ENCODE measurements at places on chromosomes 13 and 19.

DNA sequence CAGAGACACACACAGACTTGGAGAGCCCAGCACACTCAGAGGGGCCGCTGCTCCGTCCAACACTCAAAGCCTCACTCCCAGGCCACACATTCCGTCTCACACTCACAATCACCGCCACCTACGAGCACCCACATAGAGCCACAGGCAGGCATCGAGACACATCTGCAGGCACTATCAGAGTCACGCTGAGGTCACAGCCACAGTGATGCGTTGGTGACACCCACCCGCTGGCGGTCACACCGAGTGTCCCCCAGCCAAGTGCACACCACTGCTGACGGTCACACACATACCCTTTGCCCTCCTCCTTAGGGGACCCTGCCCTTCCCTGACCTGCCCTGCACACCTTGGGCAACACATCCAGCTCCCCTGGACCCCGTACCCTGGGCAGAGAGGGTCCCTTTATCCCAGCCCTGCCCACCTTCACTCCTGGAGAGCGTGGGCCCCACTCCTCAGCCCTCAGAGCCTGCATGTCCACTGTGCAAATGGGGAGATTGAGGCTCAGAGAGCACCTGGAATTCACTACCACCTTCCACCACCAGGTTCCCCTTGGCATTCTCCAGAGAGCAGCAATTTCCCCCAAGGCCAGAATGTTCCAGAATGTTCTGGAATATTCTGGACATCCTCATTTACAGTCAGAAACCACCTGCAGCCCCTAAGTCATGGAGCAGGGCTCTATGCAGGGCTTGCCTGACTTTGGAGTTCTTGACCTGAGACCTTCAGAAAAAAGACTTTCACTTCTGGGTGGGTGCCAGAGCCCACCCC is 5.4 kb downstream of the FUT5 start:
- DNase-seq: no peak

DNA sequence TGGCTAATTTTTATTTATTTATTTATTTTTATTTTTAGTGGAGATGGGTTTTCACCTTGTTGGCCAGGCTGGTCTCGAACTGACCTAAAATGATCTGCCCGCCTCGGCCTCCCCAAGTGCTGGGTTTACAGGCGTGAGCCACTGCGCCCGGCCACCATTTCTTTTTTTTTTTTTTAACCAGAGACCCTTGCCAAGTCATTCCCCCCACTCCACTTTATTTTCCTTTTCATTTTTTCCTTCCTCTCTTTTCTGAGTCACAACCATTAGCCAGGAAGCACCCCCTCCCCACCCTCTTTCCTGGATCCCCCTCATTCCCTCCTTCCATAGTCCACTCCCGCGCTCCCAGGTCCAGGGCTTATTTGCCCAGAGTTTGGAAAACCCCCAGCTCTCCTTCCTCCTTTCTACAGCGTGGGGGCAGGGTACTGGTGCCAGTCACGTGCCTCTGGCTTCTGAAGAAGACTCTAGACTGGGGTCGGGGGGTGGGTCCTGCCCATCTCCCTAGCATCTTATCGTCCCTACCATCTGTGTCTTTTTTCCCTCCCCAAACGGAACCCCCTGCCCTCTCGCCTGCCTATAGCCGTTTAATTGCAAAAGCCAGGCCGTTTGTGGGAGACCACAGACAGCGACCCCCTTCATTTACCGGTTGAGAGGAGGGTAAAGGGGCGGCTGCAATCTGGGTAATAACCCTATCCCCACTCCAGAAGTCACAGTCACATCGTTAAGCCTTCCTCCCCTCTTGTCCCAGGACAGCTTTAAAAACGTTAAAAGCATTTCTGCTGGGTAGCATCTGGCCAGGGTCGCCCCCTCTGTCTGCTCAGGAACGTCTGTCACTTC is 1.1 kb upstream of the CALR start:
- no peak for DNase-seq

DNA sequence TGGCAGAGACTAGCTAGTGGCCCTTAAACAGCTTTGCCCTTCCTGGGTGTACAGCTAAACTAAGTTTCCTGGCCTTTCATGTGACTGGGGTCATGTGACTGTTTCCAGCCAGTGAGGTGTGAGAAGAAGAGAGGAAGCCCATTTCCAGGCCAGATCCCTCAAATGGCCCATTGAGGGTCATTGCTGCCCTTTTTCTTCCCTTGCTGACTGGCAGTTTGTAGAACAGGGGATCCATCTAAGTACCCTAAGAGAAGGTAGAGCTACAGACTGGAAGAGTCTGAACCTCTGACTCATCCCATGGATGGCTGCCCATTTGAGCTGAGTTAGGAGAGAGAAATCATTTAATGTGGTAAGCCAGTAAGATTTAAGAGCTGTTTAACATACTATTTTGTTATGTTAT is 2.8 kb downstream of the SWSAP1 start:
- no peak for DNase-seq

DNA sequence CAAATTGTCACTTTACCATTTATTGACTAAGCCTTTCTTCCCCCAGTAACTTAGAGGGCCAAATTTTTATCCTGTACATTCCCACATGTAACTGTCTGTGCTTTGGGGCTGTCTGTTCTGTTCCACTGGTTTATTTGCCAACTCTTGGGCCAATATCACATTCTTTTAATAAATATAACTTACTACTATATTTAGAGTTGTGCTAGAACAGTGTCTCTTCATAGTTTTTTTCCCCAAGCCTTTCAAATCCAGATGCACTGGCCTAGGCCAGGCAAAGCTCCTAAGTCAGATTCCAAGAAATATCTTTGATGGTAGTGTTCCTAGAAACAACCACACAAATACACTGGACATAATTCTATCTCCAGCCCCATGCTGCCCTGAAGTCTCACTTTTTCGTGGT is 16.0 kb upstream of the CEBPG start:
- DNase-seq: no peak

- no peak for DNase-seq
Measured at GRCh38 chr13:113804703-113805430, 45.8 kb downstream of the TMEM255B start.

DNA sequence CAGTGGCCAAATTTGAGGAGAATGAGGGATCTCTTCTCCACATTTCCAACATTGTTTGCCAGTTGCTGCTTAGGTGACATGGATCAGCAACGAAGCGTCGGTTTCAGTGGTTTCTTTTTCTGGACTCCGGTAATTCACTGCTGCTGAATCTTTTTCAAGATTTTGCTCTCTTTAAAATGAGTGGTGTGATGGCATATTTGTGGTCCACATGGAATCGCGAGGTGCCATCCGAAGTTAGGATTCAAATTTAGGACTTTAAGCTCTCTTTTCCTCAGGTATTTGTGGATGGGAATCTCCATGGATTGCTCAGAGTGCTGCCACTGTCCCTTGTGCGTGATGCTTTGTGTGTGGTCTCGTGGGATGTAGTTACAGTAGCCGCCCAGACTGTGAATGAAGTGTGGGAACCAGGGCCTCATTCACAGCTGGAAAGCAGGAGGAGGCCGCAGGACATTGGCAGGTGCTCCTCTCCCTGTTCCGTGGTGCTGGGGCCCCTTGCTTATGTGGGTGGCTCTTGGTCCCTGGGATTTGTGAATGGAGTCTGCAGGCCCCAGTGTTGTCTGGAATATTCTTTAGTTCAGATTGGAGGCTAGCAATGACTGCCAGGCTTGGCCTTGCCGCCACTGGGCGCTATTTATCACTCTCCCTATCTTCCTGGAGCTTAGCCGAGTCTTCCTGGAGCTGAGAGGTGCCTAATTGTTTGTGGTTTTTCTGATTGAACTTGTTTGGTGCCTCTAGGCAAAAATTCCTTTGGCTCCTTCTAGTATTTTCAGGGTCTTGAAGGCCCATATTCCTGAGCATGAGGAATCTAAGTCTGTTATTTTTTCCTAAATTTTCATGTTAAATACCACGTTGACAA is 1.5 kb downstream of the ILF3 start:
- DNase-seq: no peak

DNA sequence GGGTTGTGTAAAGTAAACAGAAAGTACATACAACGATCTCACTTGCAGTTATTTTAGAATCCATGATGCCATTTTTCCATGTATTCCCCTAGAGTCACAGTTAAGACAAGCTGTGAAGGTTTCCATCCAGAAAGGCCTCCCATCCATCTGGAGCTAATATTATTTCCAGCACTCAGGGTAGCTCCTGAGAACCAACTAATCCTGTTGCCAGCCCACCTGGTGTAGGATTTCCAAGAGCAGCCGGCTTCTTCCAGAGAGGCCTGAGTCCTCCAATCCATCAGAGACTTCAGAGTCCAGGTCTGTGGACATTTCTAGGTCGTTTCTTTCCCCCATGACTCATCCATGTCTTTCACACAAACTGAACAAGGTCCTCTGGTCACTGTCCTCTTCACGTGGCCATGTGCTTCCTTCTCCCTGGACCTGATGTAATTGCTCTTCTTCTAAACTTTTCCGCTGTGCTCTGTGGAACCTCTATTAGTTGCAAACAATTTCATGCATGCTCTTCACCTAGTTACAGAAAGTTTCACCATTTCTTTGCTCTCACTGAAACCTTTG is 270.3 kb upstream of the TMTC4 start:
- DNase-seq: no peak

DNA sequence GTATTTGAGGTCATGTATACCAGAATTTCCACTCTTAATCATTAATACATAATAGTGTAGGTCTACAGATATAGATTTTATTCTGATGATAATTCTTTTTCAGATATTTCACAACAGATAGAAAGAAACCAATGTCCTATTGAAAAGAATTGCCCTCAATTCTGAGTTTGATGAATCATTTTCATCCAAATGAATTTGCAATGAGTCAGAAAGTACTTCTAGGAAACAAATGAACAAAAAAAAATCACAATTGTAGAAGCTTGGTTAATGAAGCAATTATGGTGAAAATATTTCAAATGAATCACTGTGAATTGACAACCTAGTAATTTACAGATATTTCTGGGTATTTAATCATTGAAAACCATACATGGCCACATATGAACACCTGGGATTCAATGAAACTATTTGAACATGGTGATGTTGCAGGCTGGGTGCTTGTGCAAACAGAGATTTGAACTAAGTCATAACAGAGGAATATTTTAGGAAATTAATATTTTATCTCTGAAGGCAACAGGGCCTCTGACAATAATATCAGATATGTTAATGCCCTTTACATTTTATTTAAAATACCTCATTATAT is 360.9 kb downstream of the SLITRK5 start:
- DNase-seq: no peak

DNA sequence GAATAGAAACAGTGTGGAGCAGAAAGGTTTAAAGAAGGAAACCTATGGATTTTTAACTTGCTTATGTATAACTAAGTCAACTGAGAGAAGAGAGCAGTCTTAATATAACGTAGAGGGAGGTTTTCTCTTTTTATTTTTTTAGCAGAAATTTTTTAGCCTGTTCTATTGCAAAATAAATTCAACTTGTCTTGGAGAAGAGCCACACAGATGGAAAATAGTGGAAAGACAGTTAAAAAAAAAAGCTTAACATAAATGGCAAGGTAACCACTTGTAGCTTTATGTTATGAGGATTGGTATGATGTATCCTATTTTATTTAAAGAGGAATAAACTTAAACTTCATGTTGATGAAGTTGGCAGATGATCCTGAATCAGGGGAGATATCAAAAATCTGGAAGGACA is 312.4 kb downstream of the SHISA2 start:
- DNase-seq: no peak

GRCh38 chr13:36323951-36324566 is 22.1 kb downstream of the SPART start:
- no peak for DNase-seq

- no peak for DNase-seq
Measured at GRCh38 chr19:7931221-7932061, 5.5 kb upstream of the CTXN1 start.

DNA sequence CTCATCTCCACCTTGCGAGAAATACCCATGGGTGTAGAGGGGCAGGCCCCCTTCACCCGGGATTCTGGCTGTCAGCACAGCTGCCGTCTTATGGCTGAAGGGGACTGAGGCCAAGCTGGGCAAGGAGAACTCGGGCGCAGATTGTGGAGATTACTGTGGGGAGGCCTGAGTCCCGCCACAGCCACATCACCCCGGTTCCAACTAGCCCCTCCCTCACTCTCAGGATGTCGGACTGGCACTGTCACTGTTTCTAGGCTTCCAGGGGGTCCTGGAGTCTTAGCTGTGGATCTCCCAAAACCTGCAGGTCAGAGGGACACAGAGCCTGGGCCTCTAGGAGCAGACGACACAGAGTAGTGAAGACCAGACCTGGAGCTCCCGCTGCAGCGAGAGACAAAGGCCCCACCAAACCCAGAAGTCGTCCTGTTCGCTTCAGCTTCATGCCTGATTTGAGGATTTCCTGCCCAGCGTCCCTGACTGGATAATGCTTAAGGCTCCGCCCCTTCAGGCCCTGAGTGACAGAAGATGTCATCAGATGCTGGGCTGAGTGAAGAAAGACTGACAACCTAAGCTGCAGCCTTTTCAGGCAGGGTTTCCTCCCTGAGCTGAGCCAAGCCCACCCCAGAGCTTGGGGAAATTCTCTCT is 55.8 kb downstream of the ZNF93 start:
- DNase-seq: no peak

- no peak for DNase-seq
Measured at GRCh38 chr13:59865398-59865797, 298.3 kb downstream of the DIAPH3 start.

GRCh38 chr13:102255409-102255808 is 146.4 kb downstream of the FGF14 start:
- no peak for DNase-seq

DNA sequence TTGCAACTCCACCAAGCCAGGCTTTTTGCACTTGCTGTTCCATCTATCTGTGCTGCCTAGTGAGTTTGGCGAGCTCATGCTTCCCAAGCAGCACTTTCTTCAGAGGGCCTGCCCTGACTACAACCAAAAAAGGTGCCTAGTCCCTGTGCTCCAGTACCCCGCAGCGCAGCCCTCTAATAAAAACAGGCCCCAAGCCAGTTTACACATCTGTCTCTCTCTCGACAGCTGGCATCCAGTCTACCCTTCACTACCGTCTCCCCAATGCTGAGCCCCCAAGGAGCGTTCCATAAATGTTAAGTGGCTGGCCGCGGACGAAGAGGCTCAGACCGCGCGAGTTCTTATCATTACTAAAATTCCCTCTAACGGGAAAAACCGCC is 512 bp downstream of the MED4 start:
- DNase-seq: no peak

- no peak for DNase-seq
Measured at GRCh38 chr13:111131048-111131447, 15.9 kb downstream of the ARHGEF7 start.

- DNase-seq: no peak
Measured at GRCh38 chr13:88104576-88104975, 433.4 kb downstream of the SLITRK5 start.

GRCh38 chr13:99875391-99875790 is 96.2 kb downstream of the ZIC5 start:
- no peak for DNase-seq

DNA sequence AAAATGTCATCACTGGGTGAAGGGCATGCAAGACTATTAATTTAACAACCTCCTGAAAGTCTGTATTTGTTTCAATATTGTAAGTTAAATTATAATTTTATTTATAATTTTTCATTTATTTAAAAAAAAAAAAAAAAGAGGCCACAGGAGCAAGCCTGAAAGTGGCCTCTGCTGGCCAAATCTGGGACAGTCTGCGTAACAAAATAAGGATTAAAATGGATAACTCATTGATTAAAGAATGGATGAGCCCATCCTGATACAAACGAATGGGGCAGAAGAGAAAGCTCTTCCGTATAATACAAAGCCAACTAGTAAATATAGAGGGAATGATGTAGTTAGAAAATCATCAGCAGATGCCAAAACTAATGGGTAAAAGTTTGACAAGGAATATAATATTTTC is 36.2 kb downstream of the SUCLA2 start:
- DNase-seq: no peak

GRCh38 chr13:75495938-75496337 is 14.0 kb upstream of the TBC1D4 start:
- DNase-seq: no peak

Measured in CD4-positive, alpha-beta T cell treated with Interleukin-4 for 4 hours (primary cell).